H7 (cell line): ENCODE measurements at places on chromosomes 7 and 10. TPM values are rescaled to one million over a fixed set of nuclear protein-coding genes. Genes with fewer than 3 reads are reported as not detected.

GRCh38 chr7:19489162-19489820 is 219.5 kb downstream of the POLR1F start:
- no peak for DNase-seq

DNA sequence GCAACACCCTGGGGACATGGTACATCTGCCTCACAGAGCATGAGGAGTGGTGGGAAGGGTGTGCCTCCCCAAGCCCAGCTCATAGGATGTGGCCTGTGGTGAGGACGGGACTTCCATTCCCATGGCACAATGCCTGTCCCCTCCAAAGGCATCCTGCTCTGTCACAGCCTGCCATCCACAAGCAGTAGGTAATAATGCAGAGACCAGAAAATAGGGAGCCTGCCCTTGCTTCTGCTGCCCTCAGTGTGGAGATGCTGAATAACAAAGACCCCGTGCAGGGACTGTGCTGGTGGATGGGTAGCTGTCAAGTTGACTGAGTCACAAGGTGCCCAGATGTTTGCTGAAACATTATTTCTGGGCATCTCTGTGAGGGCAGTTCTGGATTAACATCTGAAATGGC is 199.9 kb upstream of the GRB10 start:
- no peak for DNase-seq

GRCh38 chr7:80134536-80135308 is at the start of gene GNAI1:
GNAI1 (plus strand) TSS chr7:80134831; CDS start chr7:80135161, 330 bp downstream.
- peak; percentile 92 for DNase-seq

The PNLIPRP3 gene
- total RNA-seq = not detected in 2 replicates

- DNase-seq = peak; percentile 67
Observed at GRCh38 chr10:120980279-120981255, 129.4 kb downstream of the WDR11 start.

- no peak for DNase-seq
Observed at GRCh38 chr7:157739031-157739430, 402.2 kb downstream of the DNAJB6 start.

- no peak for DNase-seq
Observed at GRCh38 chr10:105037022-105037421, 395.9 kb downstream of the SORCS3 start.

The CISD1 gene
- total RNA-seq = 71.7 and 74.0 TPM in 2 replicates

The PRR15 gene
- total RNA-seq = 11.7 and 12.3 TPM in 2 replicates

DNA sequence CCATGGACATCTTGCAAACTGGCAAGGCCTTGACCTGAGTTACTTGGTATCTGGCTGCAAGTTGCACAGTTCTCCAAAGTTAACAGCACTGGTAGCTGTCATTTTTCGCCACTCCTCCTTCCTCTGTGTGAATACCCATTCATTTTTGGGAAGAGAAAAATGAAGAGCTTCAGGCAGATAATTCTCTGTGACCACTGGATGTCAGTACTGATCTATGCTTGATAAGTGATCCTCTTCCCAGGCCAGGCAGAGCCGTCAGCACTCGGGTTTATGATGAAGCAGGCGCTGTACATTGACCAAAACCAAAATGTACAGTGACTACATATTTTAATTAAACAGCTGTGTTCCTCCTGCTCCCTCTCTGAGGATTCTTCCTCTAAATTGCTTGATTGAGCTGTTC is 55.9 kb upstream of the PDZD8 start:
- DNase-seq = no peak

The KEL gene
- 1.7 and 7.7 TPM in 2 replicates for total RNA-seq

DNA sequence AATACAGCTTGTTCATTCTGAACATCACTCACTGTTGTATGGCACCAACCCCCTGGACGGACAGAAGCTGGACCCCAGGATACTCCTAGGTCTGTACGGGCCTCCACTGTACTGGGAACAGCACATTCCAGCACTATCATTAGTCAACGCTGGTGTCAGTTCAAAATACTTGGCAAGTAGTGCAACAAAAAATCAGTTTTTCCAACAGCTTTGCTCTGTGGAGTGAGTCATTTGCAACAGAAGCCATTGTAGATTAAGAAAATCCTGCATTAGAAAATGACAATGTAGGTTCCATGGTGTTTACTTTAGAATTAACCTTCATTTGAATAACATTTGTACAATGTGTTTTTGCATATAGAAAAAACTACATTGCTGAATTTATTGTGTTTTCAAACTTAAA is 266.6 kb downstream of the HDAC9 start:
- DNase-seq = no peak

DNA sequence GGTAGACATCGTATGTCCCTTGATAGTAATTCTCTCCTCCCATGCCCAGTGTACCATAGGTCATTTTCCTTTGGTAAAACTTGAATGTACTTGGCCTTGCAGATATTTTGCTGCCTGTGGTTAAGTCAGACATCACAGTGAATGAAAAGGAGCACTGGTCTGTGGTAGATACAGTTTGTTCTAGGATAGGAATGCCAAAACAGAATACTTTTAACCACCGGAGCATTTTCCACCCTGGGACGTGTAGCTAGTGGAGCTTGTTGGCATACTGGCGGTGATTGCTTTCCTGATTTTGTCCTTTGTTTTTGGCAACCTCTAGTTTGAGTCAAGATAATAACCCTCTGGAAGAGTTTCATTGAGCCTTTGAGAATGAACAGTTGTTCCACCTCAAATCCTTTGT is 92.0 kb upstream of the BMPER start:
- no peak for DNase-seq

GRCh38 chr7:15313361-15313760 is 248.5 kb downstream of the AGMO start:
- no peak for DNase-seq

- no peak for DNase-seq
Observed at GRCh38 chr7:37359662-37360444, 88.8 kb downstream of the ELMO1 start.

The ASIC3 gene
- 1.4 and 1.6 TPM in 2 replicates for total RNA-seq
